ENCODE measurements at places on chromosomes 5 and 9.

- DNase-seq = no peak
Observed at GRCh38 chr5:53913941-53914340, 353.5 kb downstream of the NDUFS4 start.

GRCh38 chr9:2047916-2048315, 32.8 kb downstream of the SMARCA2 start:
- no peak for DNase-seq

DNA sequence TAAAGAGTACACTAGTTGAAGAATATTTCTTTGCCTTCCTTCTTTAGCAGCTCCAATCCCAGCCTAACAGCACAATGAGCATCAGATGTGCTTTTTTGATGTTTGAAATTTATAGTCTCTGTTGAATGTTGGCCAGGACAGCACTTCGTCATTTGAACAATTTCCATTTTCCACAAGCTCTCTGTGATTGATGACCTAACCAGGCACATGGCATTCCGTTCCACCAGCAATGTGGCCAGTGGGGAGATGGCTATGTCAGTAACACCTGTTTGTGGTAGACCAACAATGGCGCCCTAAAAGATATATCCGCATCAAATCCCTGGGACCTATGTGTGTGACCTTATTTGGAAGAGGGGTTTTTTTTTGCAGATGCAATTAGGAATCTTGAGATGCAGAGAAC, 66.8 kb downstream of the PALM2AKAP2 start:
- no peak for DNase-seq

DNA sequence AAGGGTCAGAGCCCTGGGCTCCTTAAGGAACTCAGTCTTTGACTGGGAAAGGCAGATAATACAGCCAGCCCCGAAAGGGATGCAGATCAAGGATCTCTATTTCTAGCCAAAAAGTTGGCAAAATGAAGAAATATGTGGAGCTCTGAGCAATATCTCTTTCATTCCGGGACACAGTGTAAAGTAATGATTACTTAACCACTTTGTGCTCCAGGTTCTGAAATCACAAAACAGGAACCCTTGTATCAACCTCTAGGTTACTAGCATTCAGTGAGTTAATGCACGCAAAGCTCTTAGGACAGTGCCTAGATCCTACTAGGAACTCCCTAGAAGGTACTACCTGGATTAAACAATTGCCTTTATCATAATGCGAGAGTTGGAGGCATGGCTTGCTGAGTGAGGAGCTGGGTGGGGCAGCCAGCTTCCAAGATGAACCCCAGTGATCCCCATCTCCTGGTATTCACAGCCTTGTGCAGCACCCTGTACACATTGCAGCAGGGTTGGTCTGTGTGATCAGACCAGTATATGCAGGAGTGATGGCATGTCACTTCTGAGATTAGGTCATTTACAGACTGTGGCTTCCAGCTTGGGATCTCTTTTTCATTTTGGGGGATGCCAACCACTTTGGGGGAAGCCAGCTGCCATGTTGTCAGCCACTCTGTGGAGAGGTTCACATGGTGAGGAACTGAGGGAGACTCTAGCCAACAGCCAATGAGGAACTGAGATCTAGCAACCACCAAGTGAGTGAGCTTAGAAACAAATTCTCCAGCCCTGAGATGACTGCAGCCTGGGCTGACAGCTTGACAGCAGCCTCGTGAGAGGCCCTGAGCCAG, 103.1 kb upstream of the SLC44A1 start:
- DNase-seq = no peak

GRCh38 chr9:98637381-98637780, 71.4 kb downstream of the GABBR2 start:
- DNase-seq = no peak

- DNase-seq = no peak
Observed at GRCh38 chr5:124643336-124643735, 103.1 kb downstream of the ZNF608 start.

DNA sequence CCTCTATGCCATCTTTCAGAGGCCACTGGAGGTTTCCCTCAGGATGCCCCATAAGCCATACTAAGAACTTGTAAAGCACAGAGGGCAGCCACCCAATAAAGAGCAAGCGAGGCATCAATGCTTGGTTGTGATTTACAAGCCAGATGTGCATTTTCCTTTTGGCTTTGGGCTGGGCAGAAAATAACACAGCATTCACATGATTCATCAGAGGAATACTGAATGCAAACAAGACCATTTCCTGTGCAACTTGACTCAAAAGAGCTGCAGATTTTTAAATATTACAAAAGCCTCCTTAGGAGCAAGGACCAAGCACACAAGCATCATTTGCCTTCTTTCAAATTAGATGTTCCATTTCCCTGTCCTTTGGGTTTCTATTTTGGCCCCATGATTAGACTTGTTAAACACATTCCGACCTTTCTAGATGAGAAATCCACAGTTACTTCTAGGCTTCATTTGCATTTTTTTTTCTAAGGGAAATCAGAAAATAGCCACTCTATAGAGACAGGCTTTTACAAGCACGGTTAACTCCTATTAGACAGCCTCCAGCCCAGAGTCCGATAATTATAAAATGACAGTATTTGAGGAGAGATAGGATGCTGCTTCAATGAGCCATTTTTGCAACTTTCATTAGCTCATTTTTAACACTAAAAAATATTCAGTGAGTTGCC, 207.8 kb downstream of the SEMA5A start:
- DNase-seq = peak; percentile 76

DNA sequence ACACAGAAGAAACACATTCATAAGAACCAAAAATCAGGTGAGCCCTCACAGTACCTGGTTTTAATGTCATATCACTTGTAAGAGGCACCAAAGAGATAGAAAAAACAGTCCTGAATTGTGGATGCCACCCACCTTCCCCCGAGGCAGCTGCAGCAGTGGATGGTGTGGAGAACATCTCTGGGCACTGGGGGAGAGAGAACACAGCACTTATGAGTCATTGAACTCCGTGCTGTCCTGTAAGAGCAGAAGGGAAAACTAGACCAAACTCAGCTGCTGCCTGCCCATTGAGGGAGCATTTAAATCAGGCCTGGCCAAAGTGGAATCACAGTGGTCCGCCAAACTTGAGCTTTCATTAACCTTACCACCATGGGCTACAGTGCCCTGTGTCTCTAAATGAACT, 296.2 kb downstream of the SPATA31D1 start:
- no peak for DNase-seq

GRCh38 chr9:93136011-93136440, 2.0 kb upstream of the NINJ1 start:
- DNase-seq = no peak

- peak; percentile 58 for DNase-seq
Observed at GRCh38 chr5:65961633-65962032, 35.3 kb downstream of the ERBIN start.

DNA sequence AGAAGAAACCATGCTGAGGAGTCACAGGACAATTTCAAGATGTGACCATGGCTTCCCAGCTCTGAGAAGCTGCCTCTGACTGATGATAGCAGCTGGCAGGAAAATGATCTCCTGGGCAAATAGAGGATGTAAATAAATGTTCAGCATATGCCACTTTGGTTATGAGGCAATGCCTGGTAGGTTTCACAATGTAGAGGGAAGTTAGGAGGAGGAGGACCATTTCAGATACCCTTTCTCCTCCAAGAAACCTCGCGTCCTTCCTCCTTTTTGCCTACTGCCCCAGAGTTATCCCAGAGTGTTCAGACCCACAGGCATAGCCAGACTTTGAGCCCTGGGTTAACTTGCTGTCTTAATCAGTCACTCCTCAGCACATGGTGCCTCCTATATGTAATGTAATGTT, 541.6 kb upstream of the DAP start:
- DNase-seq = no peak

DNA sequence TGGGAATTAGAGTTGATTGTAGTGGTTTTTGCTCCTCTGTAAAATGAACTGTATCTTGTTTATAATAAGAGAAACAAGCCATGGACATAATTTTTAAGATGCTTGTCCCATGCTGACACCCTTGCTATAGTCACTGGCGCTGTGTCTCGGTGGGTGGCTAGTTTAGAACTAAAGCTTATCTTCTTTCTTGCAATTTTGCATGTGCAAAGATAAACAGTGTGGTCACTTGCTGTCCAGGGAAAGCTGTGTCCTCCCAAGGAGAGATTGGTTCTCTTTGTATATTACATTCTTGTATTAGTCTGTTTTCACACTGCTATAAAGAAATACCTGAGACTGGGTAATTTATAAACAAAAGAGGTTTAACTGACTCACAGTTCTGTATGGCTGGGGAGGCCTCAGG, 143.8 kb downstream of the MELK start:
- no peak for DNase-seq

DNA sequence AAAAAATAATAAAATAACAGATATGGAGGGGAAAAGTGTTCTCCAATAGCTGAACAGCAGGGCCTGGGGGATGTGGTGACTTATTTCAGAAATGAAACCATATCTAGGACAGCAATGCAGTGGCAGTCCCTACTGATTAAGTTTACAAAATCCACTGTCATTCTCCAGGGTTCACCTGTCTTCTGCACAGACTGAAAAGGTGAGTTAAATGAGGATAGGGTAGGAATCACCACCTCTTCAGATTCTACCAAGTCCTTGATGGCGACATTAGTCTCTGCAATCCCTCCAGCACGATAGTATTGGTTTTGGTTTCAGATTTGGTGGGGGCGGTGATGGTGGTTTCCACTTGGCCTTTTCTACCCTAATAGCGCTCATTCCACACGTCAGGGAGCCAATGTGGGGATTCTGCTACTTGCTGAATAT, 32.3 kb upstream of the NPM1 start:
- no peak for DNase-seq

DNA sequence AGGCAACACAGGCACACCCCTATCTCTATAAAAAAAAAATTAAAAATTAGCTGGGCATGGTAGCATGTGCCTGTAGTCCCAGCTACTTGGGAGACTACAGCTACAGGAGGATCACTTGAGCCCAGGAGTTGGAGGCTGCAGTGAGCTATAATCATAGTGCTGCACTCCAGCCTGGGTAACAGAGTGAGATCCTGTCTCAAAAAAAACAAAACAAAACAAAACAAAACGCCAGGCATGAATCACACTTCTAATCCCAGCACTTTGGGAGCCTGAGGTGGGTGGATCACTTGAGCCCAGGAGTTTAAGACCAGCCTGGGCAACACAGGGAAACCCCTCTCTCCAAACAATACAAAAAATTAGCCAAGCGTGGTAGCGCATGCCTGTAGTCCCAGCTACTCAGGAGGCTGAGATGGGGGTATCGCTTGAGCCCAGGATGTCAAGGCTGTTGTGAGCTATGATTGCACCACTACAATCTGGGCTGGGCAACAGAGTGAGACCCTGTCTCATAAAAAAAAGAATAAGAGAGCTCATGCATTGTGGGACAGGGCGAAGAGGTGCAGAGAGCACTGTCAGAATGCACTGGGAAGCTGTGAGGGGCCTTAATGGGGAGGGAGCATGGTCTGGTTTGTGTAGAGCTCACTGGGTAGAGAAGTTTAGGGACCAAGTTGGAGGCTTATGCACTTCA, 8.4 kb upstream of the SAP30L start:
- no peak for DNase-seq

DNA sequence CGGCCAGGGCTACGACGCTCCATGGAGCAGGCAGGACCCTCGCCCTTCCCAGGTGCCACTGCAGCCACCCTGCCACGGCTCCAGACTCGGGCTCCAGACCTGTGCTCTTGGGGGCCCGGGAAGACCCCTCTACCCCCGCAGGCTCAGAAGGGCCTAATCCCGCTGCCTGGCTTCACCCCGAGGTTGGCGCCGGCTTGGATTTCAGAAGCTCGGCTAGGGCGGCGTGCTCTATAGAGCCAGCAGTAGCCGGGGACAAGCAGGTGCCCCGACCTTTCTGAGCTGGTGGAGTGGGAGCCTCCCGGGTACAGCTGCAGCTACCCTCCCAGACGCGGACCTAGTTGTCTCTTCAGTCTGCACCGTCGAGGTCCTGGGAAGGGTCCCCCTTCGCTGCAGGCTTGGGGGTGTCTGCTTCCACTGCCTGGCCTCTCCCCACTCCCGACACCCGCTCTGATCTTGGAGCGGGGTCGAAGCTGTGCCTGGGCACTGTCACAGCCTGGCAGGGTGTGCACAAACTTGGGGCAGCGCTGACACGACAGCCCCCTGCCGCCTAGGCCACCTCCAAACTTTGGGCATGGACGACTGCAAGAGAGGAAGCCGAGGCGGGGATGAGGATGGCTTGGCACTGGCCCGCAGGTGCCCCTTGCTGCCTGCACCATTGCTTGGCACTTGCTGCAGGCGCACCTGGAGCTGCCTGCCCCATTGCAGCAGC, 1366.1 kb upstream of the CDH9 start:
- no peak for DNase-seq
